Activated CD4-positive, alpha-beta T cell treated with anti-CD3 and anti-CD28 coated beads for 36 hours (primary cell): ENCODE measurements at places on chromosomes 6 and 20. TPM values are rescaled to one million over a fixed set of nuclear protein-coding genes. Genes with fewer than 3 reads are reported as not detected.
A peak's percentile ranks its signal among the peaks of the same experiment; 100 is the strongest.

GRCh38 chr6:7324520-7324919 is 11.5 kb upstream of the SSR1 start:
- no peak for DNase-seq

- no peak for DNase-seq
Observed at GRCh38 chr6:158586652-158587051, 26.8 kb downstream of the TMEM181 start.

- no peak for DNase-seq
Observed at GRCh38 chr6:90173262-90173925, 123.2 kb downstream of the BACH2 start.

GRCh38 chr20:25985597-25985996 is 288.9 kb upstream of the ZNF337 start:
- DNase-seq = no peak

The JPH2 gene
- 0.07 TPM for total RNA-seq

The SCRT2 gene
- total RNA-seq = not detected

DNA sequence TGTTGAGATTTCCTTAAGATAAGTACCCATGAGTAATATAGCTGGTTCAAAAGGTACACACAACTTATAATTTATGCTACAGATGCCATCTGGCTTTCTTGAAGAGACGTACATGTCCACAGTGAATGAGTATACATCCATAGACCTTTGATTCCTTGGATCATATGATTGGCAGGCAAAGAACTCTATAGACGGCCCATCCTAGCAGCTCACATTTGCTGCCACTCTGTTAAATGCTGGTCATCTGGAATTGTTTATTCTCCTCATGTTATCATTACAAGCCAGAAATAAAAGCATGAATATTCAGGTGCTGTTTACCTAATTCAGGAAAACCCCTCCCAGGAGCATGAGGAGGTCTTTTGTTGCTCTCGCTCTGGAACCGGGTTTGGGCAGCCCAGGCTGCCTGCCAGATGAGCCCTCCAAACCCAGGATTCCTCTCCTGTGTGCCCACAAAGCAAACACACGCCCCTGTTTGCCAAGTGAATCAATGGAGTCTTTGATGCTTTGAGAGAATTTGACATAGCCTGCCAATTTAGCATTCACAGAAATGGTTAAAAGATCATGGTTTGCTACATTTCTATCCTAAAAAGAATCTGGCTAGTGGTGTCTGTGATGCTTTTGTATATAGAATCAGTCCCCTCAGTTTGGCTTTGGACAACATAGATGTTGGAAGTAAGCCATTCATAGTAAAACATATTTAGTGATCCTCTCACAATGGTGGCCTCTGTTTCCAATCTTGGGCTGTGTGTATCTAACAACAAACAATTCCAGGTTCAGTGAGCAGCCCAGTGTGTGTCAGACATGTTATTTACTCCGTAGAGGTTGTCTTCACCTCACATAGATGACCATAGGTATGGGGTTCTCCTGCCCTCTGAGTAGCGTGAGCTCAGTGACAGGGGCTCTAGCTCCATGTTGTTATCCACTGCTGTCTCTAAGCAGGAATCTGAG is 17.5 kb upstream of the PLCG1 start:
- DNase-seq = no peak

GRCh38 chr6:45610832-45611231 is 233.1 kb upstream of the SUPT3H start:
- no peak for DNase-seq

DNA sequence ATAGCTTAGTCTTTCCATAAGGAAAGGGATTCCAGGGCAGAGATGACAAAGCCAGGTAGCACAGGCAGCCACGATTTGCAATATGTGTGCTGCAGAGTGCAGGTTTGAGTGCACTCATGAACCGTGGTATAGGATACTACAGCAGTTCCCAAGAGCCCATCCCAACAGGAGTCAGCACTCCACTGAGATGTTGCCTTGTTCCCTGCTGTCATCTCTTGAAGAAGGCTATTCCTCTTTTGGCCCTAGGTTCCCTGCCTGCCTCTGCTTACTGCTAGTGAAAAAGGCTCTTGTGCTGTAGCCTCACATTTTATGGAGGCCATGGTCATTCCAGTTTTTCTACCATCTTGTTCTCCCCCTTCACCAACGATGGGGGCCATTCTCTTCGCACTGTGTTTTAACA is 40.2 kb downstream of the RALY start:
- no peak for DNase-seq

- DNase-seq = peak; percentile 30
Observed at GRCh38 chr6:99606656-99607415, at the start of gene PRDM13. PRDM13 (plus strand) TSS chr6:99606833; CDS start chr6:99607035, 202 bp downstream.

The BHLHE23 gene
- total RNA-seq = not detected

The FAM83B gene
- total RNA-seq = not detected

DNA sequence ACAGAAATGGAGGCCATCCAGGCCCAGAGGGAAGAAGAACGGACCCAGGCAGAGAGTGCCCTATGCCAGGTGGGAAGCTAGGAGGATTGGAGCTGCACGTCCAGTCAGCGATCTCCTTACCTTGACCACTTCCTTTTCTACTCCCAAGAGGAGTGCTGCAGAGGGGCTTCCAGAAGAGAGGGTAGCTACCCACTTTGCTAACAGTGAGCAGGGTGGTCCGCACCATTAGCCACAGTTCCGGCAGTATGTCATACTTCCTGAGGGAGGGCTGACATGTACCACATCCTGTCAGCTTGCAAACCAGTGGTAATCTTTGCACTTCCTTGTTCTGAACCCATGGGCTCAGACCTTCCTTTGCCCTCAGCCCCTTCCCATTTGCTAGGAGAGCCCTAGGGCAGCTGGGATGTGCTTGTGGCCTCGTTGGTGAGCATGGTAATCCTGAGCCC is 35.4 kb downstream of the CEP250 start:
- DNase-seq = peak; percentile 72

The RIPOR2 gene
- total RNA-seq = 60.0 TPM

The TRDN gene
- total RNA-seq = not detected

GRCh38 chr6:168737014-168737413 is 296.0 kb downstream of the SMOC2 start:
- DNase-seq = no peak

- DNase-seq = no peak
Observed at GRCh38 chr20:34567892-34568865, 9.7 kb downstream of the MAP1LC3A start.

DNA sequence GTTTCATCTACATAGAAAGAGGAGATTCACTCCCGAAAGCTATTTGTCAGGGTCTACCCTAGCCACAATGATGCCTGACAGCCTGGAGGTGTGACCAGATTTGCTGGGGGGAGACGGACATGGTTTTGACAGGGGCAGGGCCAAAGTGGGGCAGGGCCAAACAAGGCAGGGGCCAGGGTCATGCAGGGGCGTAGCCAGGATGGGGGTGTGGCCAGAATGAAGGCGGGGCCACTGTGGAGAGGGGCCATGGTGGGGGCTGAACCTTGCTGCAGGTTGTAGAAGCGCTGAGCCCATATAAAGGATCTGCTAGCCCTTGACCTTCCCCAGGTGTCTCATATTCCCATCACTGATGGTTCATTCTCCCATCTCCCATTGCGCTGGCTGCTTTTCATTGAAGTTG is 184.1 kb upstream of the SULF2 start:
- no peak for DNase-seq

The ADTRP gene
- total RNA-seq = 29.6 TPM

DNA sequence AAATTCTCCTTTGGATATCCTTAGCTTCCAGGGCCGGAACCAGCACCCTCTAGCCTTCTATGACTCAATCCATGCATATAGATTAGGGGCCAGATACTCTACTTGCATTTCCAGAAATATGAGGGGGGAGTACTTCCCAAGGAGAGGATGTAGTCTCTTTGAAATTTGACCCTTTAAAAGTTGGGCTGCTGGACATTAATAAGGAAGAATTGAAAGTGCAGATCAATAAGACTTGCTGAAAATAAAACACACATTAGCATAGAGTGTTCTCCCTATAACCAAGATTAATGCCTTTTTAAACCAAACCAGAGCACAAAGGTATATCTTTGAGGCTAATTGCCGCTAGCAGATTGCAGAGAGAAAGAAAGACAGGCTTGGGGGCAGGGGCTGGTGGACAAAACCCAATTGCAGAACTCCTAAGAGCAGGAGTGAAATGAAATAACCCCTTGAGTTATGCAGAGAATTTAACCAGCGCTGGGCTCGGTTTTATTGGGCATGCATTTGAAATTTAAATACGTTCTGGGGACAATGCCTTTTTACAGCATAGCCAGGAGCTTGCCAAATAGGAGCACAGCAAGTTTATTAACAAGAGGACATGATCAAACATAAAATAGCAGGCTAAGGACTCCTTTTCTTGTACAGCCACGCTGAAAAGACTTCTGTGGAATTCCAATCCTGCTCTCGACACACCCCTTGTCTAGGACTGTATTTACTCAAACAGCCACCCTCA is 108.2 kb upstream of the SALL4 start:
- DNase-seq = no peak

DNA sequence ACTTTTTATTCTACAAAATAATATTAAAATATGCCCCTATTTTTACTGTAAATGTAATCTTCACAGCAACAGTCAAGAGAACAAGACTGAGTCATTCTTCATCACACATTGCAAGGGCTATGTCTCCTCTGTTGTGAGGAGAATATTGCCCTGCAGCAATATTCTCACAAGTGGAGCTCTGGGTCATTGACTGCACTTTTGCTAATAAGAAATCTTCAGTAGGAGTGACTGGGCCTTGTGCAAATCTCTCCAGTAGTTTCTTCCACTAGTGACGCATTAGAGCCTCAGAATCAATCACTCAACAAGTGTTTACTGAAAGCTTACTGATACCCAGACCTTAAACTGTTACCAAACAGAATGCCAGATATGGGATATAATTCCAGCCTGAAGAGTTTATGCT is 49.1 kb downstream of the LAMA2 start:
- no peak for DNase-seq

DNA sequence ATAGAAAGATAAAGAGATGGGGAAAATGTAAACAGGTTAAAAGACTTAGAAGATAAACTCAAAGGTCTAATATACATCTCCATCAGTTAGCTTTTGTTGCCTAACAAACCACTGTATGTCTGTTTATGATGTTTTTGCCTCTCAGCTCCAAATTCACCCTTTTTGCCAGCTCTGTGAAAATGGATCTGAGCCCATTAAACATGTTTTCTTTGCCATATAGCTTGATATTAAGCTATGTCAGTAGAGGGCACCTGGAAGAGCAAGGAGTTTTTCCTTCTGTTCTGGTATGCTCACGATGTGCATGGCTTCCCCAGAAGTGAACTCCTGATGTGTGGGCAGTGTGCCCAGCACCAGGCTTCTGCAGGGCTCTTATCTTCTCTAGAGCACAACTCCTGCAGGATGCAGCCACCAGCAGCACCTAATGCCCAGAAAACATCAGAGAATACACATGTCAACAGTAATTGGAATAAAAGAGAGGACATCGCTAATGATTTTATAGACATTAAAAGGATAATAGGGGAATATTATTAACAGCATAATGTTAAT is 14.6 kb upstream of the SNX9 start:
- DNase-seq = no peak

The ADAM33 gene
- total RNA-seq = not detected

GRCh38 chr6:43914272-43915147 is 144.5 kb downstream of the VEGFA start:
- DNase-seq = no peak

DNA sequence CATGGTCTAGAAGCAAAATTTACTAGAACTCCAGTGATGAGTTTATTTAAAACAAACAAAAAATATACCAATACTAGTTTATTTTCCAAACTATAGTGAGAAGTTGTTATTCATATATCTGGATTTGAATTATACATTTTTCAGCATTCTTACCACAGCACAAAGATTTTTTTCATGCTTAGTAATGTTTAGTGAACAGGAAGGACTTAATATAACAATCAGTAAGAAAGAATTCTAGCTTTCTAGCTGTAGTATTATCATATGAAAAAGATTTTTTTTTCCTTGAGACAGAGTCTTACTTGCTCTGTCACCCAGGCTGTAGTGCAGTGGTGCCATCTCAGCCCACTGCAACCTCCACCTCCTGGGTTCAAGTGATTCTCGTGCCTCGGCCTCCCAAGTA is 13.8 kb downstream of the MARCKS start:
- no peak for DNase-seq

DNA sequence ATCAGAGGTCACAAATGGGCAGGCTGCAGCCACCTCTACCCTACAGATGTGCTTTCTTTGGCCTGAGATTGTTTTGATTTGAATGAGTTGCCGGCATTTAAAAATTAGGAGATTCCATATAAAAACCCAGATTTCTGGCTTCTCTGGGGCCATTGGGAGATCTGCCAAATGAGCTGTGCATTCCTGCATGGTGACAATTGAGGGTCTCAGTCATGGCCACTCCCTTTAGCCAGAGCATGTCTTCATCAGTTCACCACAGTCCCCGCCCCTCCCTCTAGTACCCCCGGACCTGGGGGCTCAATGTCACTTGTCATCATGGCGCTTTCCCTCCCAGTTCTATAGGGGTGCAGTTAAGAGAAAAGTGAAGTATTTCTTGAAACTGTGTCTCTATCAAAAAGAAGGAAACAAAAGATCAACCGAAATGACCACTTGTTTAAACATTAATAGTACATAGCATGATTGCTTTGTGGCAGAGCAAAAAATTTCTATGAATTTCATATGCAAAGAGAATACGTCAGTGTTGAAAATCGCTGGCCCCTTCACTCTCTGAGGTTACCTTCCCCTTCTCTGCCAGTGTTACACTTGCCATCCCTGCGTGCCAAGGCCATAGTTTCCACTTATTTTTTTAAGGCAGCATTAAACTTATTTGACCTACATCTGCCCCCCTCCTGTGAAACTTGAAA is 21.1 kb downstream of the EYA2 start:
- DNase-seq = no peak

The TRIM40 gene
- not detected for total RNA-seq

- DNase-seq = no peak
Observed at GRCh38 chr6:116256694-116257093, 2.8 kb upstream of the TSPYL4 start.

DNA sequence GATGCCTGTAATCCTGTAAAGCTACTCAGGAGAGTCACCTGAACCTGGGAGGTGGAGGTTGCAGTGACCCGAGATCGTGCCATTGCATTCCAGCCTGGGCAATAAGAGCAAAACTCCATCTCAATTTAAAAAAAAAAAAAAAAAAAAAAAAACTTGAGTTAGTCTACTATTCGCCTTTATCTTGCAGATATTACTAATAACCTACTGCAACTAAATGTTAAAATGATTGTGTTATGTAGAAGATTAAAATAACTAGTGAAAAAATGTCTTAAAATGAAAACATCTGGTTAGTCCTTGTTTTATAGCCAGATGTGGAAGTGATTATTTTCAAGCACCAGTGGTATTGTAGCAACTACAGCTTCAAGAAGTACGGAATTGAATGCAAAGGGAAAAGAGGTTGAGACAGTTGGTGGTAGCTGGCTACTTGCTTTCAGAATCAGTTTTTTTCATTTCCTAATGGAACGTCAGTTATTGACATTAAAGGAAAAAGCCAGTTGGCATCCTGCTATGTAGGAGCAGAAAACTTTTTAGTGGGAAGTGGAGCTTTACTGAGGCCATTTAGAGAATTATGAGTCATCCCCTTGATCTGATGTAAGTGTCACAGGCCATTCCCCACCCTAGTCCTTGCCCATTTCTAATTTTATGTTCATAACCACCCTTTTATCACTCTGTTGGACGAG is 43.8 kb upstream of the DYNLRB1 start:
- no peak for DNase-seq

The CYP39A1 gene
- not detected for total RNA-seq

The HLA-DPA1 gene
- 11.5 TPM for total RNA-seq

GRCh38 chr6:41182069-41183034 is 18.6 kb downstream of the TREML2 start:
- DNase-seq = peak; percentile 66
